ENCODE measurements at places on chromosomes 7 and 10.

GRCh38 chr10:71486484-71487114 lies 89.9 kb downstream of the CDH23 start:
- peak; percentile 6 for DNase-seq

- DNase-seq, result no peak
These were observed 47.7 kb upstream of the ZNF92 start for GRCh38 chr7:65325793-65326432.

GRCh38 chr10:37263304-37263703 lies 137.9 kb downstream of the ANKRD30A start:
- DNase-seq, result no peak

- DNase-seq, result no peak
These were observed 19.7 kb downstream of the DOCK1 start for GRCh38 chr10:126924915-126925300.
